ENCODE measurements at places on chromosomes 2 and 18.

GRCh38 chr2:20509301-20509769 lies 62.5 kb downstream of the RHOB start:
- DNase-seq: no peak

GRCh38 chr2:226813148-226813701 lies 13.6 kb upstream of the IRS1 start:
- DNase-seq: no peak

GRCh38 chr18:79596446-79597175 lies 83.0 kb upstream of the CTDP1 start:
- DNase-seq: no peak

DNA sequence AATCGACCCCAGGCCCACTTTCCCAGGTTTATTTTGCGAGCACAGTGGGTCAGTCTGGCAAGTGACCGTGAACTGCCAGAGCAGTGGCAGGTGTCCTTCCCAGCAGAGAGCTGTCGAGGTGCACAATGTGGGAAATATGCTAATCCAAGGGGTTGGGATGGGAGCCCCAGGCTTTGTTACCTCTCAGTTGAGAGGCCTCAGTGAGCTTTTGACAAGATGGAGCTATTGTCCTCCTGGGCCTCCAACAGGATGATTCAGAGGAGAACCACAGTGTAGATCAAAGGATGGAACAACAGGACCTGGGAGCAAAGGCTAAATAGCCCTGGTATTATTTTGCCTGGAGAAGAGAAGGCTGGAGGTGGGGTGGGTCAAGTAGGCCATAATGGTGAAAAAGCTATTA lies 150.8 kb downstream of the NCKAP5 start:
- DNase-seq: no peak
